ENCODE measurements at places on chromosomes 3 and 15. TPM values are rescaled to one million over a fixed set of nuclear protein-coding genes. Genes with fewer than 3 reads are reported as not detected.

ASB14 gene
- total RNA-seq: not detected

CTXN2 gene
- not detected for total RNA-seq

CCR4 gene
- total RNA-seq: not detected

DNA sequence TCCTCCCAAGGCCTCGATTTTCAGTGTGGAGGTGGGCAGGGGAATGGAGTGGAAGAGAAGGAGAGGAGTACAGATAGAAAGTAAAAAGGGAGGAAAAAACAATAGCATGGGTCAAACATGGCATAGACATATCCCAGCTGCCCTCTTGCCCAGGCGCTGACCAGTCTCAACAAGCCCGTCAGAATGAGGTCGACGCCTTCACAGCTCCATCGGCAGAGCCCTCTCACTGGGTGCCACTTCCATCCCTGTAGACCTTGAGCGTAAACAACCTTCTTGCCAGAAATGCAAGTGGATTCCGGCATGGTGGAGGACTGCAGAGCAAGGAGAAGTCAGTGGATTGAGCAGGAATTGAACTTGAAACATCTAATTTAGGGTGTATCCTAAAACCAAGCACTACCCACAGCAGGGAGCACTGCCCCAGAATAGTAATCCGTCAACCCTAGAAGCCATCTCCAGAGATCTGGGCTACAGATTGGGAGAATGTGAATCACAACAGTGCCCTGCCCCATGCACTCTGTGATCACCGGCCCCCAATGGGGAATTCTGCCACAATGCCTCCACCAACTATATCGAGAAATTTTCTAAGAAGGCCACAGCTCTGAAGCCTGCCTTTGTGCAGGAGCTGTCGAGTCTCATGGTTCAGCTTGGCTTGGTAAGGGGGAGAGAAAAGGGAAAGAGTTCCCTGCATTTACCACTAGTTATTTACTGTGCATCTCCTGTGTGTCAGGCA, 190.1 kb downstream of the UACA start:
- no peak for DNase-seq

DNA sequence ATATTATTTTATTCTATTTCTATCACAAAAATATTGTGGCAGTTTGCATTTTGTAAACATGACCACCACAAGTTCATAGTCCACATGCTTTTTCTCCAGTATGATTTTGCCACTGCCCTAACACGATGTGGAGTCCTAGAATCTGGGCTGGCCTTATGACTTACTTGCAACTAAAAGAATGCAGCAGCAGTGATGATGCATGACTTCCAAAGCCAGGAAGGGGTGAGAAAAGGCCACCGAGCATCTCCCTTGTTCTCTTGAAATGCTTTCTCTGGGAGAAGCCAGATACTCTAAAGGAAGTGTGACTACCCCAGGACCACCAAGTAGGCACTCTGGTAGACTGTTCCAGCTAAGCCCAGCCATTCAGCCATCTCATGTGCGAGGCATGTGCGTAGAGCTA, 191.6 kb upstream of the MRPL3 start:
- DNase-seq: no peak
